ENCODE measurements at places on chromosomes 7 and 10.

GRCh38 chr7:66769833-66770512 is 29.4 kb downstream of the RABGEF1 start:
- DNase-seq: no peak

DNA sequence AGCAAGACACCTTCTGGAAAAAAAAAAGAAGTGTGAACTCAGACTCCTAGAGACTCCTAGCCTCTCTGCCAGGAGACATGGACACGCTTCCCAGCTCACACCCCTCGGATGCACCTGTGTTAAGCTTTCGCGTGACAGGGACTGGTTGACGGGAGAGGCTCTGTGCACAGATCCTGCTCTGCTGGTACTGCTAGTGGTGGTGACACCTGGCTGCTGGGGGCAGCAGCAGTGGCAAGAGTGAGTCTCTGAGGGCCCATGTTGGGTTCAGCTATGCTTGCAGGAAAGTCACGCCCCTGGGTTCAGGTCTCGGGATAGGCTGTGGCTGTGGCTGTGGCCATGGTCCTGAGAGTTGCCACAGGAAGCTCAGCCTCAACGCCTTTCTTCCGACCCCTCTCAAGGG is 81.1 kb downstream of the XRCC2 start:
- no peak for DNase-seq

GRCh38 chr10:70364772-70365091 is 17.7 kb downstream of the LRRC20 start:
- DNase-seq: no peak

GRCh38 chr10:75014516-75015230 is 96.8 kb upstream of the SAMD8 start:
- DNase-seq: no peak

GRCh38 chr7:132742189-132742612 is 165.9 kb upstream of the PLXNA4 start:
- peak; percentile 53 for DNase-seq

GRCh38 chr7:139495580-139496125 is 12.2 kb upstream of the KLRG2 start:
- no peak for DNase-seq

GRCh38 chr10:14253711-14254110 is 77.0 kb downstream of the FRMD4A start:
- no peak for DNase-seq

- no peak for DNase-seq
Measured at GRCh38 chr10:46091828-46092523, 45.9 kb upstream of the MSMB start.

- DNase-seq: no peak
Measured at GRCh38 chr10:78902815-78903214, 166.0 kb upstream of the ZMIZ1 start.

- no peak for DNase-seq
Measured at GRCh38 chr7:15330943-15331342, 230.9 kb downstream of the AGMO start.

DNA sequence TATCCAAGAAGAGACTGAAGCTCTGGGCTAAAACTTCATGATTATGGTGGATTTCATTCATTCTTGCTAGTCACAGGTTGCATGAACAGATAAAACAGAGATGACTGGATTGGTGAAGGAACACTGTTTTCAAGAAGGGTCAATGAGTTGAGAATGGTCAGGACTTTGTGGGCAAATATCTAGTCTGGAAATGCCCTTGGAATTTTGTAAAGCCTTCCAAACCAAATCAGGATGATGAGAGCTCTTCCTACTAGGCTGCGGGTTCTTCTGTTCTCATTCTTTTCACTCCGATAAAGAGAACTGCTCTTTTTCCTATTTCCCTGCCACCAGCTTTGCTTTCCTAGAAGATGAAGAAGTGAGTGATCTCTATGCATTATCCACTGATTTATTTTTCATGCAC is 171.4 kb downstream of the ARID5B start:
- no peak for DNase-seq

- no peak for DNase-seq
Measured at GRCh38 chr7:80524693-80525092, 12.8 kb upstream of the GNAT3 start.

GRCh38 chr10:102776779-102777456 is 33.2 kb downstream of the WBP1L start:
- DNase-seq: peak; percentile 85

DNA sequence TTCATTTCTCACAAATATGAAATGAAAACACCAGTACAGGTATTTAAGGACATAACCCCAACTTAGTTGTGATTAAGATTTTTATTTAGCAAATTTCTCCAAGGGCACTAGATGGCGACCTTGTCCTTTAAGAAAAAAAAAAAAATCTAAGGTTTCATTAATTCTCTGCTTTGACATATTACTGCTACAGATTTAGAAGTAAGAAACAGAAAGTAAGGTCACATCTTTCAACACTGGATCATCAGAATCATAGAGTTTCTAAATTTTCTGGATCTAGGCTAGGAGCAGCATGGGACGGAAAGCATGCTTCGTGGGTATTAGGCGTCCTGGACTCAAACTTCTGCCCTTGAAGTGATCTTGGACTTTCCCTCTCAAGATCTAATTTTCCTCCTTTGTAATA is 85.5 kb upstream of the PRKG1 start:
- DNase-seq: no peak

DNA sequence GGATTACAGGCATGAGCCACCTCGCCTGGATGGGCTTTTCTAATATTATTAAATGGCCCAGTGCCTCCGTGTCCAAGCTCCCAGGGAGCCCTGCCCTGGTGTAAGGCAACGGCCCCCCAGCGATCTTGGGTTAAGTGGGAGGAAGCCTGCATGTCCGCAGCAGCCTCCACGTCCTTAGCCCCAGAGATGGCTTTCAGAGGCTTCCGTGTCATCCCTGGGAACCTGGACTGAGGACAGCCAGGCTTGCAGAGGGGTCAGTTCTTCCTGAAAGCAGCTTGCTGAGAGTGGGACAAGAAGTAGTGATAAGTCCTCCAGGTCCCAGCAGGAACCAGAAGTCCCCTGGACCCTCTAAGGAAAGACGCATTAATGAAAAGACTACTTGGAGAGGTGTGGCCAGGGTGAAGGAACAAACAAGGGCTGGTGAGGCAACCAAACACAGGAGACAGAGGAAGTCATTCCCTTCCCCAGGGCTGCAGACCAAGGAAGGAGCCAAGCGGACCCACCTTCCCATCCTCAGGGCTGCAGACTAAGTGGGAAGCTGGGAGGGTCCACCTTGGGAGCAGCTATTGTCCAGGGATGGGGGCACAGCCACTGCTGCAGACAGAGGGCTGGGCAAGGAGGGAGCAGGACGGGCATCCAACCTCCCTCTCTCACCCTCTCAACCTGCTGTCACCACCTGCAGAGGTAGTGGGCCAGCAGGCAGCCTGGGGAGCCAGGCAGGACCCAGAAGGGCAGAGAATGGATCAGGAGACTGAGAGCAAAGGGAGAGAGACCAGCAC is 13.0 kb upstream of the INSIG1 start:
- DNase-seq: no peak

- DNase-seq: no peak
Measured at GRCh38 chr7:105024734-105025133, 10.7 kb downstream of the KMT2E start.

- no peak for DNase-seq
Measured at GRCh38 chr7:64638822-64639221, 27.1 kb upstream of the ZNF107 start.

DNA sequence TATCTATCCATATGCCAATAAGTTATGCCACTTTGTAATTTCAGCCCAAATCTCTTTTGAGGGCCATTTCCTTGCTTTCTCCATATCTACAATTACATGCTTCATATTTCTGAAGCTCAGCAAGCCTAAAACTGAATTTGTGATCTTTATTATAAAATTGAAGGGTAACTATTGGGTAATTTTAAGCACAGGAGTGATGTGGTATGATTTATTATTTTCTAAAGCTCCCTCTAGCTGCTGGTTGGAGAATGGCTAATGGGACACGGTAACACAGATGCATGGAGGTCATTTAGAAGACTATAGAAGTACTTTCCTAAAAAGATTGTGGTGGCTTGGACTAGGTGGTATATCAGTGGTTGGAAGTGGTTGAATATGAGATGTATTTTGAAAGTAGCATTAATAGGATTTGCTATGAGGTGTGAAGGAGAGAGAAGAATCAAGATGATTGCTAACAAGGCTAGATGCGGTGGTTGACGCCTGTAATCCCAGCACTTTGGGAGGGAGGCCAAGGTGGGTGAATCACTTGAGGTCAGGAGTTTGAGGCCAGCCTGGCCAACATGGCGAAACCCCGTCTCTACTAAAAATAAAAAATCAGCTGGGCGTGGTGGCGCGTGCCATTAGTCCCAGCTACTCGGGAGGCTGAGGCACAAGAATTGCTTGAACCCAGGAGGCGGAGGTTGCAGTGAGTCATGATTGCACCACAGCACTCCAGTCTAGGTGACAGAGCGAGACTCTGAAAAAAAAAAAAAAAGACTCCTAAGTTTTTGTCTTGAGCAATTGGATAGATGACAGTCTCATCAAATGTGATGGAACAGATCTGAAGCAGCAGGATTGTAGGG is 13.9 kb downstream of the KLHDC10 start:
- no peak for DNase-seq

- no peak for DNase-seq
Measured at GRCh38 chr10:132272231-132272971, 35.3 kb downstream of the STK32C start.

DNA sequence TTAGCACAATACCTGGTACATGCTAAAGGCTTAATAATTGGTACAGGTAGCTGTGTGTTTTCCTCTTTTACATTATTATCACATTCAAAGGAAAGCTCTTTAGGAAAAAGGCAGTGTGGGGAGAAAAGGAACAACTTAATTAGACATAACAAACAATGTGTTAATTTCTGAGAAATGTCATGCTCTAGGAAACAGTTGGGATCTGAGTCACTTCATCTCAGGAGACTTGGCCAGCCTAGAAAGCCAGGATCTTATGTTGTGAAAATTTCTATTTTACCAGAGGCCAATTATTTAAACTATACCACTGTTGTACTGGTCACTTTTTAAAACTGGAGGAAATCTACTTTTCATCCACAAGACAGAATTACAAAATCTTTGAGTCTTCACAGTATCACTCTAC is 39.6 kb downstream of the ARMH3 start:
- no peak for DNase-seq

DNA sequence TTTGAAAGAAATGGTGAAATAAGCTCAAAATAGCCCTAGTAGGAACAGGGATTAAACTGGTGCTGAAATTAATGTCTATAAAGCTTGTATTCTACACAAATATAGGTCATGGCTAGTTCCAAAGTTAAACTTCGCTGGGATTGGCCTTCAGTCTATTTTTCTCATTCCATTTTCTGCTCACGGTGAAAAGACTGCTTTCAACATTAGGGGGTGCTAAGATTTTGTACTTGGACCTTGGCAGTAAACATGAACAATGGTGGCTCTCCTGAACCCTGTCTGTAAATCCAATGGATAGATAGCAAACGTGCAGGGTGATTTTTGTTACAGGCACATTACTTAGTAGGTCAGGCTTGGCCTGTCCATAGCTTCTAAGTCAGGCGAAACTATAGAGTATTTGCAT is 36.0 kb upstream of the RSU1 start:
- no peak for DNase-seq

DNA sequence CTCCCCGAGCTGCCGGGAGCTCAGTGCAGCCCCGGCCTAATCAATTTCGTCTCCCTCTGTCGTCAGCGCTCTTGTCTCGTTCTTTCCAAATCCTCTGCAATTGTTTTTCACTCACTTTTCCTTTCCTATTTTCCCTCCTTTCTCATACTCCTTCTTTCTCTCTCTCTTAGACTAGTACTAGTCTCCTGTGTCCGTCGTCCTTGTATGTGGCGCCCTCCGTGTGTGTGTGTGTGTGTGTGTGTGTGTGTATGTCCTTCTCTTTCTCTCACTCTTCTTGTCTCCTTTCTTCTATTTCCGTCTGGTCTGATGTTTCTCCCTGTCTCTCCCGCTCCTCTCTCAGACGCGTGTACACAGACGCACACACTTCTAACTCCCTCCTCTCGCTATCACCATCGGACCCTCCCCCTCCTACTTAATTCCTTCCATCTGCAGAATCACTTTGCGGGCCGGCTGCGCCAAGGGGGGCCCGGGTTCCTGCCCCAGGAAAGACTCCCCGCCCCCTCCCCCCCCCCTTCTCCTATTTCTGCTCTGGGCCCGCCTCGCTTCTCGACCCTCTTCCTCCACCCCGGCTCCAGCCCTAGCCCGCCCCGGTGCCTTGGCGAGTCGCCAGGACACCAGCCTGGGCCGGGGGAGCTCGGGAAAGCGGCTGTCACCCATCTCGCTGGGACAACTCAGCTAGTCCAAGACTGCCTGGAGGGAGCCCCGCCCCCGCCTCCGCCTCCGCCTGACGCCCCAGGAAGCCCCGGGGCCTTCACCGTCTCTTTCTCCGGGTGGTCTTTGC is 743 bp upstream of the ZCCHC24 start:
- no peak for DNase-seq

DNA sequence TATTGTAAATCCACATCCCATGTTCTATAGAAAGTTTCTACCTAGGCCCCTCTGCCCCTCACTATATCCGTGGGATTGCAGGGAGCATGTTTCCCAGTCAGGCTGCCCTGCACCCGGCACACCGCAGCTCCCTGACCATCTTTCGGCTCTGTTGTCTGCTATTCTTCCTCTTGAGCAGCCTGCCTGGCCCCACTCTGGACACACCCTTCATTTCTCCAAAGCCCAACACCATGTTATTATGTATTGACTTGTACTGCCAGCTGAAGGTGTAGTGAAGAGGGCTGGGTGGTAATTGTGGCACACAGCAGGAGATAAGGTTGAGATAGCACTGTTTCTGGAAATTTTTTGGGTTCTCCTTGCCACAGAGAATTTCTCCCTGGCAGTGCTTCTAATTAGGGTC is 9.8 kb downstream of the LRMDA start:
- DNase-seq: no peak

DNA sequence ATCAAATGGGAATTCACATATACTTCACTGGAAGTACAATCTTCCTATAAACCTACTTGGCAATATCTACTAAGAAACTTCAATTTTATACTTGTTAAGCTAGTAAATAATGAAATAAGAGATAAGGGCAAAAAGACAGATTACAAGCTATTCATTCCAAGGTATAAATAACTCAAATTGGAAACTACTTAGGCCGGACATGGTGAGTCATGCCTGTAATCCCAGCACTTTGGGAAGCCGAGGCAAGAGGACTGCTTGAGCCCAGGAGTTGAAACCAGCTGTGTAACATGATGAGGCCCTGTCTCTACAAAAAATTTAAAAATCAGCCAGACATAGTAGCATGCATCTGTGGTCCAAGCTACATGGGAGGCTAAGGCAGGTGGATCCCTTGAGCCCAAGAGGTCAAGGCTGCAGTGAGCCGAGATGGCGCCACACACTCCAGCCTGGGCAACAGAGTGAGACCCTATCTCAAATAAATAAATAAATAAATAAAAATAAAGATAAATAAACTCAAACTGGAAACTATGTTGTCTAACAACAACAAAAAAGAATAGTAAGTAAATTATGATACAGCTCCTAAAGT is 37.6 kb downstream of the ARHGAP21 start:
- no peak for DNase-seq

DNA sequence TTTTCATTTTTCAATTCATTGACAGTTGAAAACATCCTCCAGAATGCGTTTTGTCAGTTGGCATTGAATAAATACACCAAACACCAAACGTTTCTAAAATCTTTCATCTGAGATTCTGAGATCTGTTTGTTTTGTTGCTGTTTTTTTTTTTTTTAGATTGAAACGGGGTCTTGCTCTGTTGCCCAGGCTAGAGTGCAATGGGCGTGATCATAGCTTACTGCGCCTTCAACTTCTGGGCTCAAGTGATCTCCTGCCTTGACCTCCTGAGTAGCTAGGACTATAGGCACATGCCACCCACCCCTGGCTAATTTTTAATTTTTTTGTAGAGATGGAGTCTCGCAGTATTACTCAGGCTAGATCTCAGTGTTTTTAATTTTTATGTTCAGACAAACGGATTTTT is 30.7 kb downstream of the ZRANB1 start:
- DNase-seq: no peak

GRCh38 chr10:113993489-113993991 is 50.1 kb upstream of the ADRB1 start:
- no peak for DNase-seq

Measured in pulmonary artery endothelial cell (primary cell).